Small intestine (tissue), 16 donors: ENCODE measurements at places on chromosomes 2 and 18. TPM values are rescaled to one million over a fixed set of nuclear protein-coding genes. Genes with fewer than 3 reads are reported as not detected.

GRCh38 chr18:75200071-75200470, 8.9 kb downstream of the PTGR3 start:
- H3K4me3 ChIP-seq: no peak overlapping the region
- H3K27ac ChIP-seq: no peak overlapping the region
- no peaks in the 10 kb centered on the region for H3K27me3 ChIP-seq
- H3K4me1 ChIP-seq: peaks cover under 1% of the 10 kb centered on the region

- H3K27ac ChIP-seq: peak overlapping the region; percentile 60
- DNase-seq: no peak
- H3K27me3 ChIP-seq: no peaks in the 10 kb centered on the region
- H3K36me3 ChIP-seq: no peaks in the 10 kb centered on the region
- peak overlapping the region; percentile 63 for H3K4me3 ChIP-seq
Observed at GRCh38 chr2:175168564-175168945, 552 bp upstream of the ATF2 start.

GRCh38 chr2:149767516-149767974, 180.0 kb upstream of the MMADHC start:
- H3K4me3 ChIP-seq: no peak overlapping the region
- H3K27me3 ChIP-seq: no peaks in the 10 kb centered on the region
- H3K27ac ChIP-seq: no peak overlapping the region
- no peaks in the 10 kb centered on the region for H3K4me1 ChIP-seq

OTOS gene
- polyA plus RNA-seq: not detected

FAM237A gene
- not detected for polyA plus RNA-seq

GRCh38 chr2:74925361-74925786, 33.1 kb upstream of the POLE4 start:
- DNase-seq: no peak
- no peak overlapping the region for H3K4me3 ChIP-seq
- H3K36me3 ChIP-seq: peaks cover 8% of the 10 kb centered on the region
- no peak overlapping the region for H3K27ac ChIP-seq

DNA sequence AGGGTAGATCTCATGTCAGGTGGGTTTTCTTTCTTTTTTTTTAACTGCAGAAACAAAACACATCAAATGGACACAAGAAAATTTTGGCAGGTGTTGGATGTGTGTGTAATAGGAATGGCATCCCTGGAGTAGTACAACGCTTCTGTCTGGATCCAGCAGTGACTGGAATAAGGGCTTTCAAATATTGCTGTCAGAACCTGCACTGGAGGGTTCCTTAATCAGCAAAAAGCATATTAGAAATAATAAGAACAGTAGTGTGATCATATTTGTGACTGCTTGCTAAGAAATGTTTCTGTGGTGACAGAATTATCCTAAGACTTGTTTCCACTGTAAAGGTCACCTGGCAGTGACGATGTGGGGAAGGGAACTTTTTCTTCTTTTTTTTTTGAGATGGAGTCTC, 30.8 kb downstream of the CREG2 start:
- H3K36me3 ChIP-seq: no peaks in the 10 kb centered on the region
- DNase-seq: no peak
- H3K4me3 ChIP-seq: no peak overlapping the region
- H3K27me3 ChIP-seq: no peaks in the 10 kb centered on the region
- H3K27ac ChIP-seq: no peak overlapping the region
- peaks cover 3% of the 10 kb centered on the region for H3K4me1 ChIP-seq

DNA sequence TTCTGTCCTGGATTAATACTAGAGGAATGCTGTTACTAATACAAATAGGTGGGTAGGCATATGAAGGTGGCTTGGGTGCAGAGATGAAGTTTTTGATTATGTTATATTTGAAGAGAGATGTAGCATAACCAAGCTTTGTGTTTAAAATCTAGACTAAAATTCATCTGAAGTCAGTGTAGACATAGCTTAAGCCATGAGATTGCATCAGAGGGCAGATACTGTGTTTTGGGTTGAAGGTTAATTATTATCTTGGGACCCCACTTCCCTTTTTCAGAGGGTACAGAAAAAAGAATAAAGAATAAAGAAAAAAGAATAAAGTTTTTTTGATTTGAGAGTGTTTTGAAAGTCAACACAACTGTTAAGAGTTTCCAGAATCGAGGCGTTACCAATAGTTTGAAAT, 13.0 kb downstream of the PPM1B start:
- H3K27ac ChIP-seq: no peak overlapping the region
- no peaks in the 10 kb centered on the region for H3K27me3 ChIP-seq
- H3K4me1 ChIP-seq: no peaks in the 10 kb centered on the region
- H3K36me3 ChIP-seq: peaks cover 2% of the 10 kb centered on the region
- no peak overlapping the region for H3K4me3 ChIP-seq
- no peak for DNase-seq

- peaks cover 9% of the 10 kb centered on the region for H3K4me1 ChIP-seq
- no peak overlapping the region for H3K27ac ChIP-seq
- peaks cover 2% of the 10 kb centered on the region for H3K27me3 ChIP-seq
- no peak overlapping the region for H3K4me3 ChIP-seq
Observed at GRCh38 chr2:31420936-31421335, 6.4 kb upstream of the XDH start.
